Hair follicular keratinocyte (primary cell): ENCODE measurements at places on chromosomes 11 and 22. TPM values are rescaled to one million over a fixed set of nuclear protein-coding genes. Genes with fewer than 3 reads are reported as not detected.

OR51E1 gene
- total RNA-seq: not detected in 2 replicates

SYT13 gene
- not detected in 2 replicates for total RNA-seq

GRIK4 gene
- total RNA-seq: not detected in 2 replicates

PARVG gene
- total RNA-seq: not detected in 2 replicates

NLRX1 gene
- total RNA-seq: 13.6 and 18.8 TPM in 2 replicates

MIOX gene
- total RNA-seq: not detected in 2 replicates

MYBPC3 gene
- total RNA-seq: not detected in 2 replicates

MLC1 gene
- not detected in 2 replicates for total RNA-seq

SLC1A2 gene
- total RNA-seq: not detected in 2 replicates

TSGA10IP gene
- total RNA-seq: not detected in 2 replicates

IGF2 gene
- 1.0 TPM in 1 of 2 replicates, not detected in the other for total RNA-seq
